ENCODE measurements at places on chromosomes 4 and X.
A peak's percentile ranks its signal among the peaks of the same experiment; 100 is the strongest.

DNA sequence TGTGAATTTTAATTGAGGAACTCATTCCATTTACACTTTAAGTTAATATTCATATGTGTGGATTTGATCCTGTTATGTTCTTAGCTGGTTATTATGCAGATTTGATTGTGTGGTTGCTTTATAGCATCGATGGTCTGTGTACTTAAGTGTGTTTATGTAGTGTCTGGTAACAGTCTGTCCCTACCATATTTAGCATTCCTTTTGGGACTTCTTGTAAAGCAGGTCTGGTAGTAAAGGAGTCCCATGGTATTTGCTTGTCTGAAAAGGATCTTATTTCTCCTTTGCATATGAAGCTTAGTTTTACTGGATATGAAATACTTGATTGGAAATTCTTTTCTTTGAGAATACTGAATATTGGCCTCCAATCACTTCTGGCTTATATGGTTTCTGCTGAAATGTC is 76.6 kb downstream of the KLF8 start:
- no peak for DNase-seq

DNA sequence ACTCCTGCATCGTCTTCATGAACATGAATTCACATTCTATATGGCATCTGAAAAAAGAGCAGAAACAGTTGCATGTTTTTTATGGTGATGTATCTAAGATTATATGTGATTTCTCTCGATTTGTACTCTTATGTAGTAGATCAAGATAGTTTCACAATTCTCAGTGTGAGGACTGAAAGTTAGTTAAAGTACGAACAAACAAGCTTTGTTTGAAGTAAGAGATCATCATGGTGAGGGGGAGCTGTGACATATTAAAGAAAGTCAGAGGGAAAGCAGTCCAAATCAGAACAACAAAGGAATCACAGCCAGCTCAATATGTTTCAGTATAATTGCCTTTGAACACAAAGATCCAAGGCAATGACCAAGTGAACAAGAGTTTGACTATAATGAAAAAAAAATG is 1140.6 kb downstream of the SH3BGRL start:
- DNase-seq: no peak

DNA sequence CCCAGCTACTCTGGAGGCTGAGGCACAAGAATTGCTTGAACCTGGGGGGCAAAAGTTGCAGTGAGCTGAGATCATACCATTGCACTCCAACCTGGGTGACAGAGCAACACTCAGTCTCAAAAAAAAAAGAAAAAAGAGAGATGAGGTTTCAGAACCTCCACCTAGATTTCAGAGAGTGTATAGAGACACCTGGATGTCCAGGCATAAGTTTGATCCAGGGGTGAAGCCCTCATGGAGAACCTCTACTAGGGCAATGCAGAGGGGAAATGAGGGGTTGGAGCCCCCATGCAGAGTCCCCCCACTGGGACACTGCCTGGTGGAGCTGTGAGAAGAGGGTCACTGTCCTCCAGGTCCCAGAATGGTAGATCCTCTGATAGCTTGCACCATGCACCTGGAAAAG is 92.8 kb upstream of the HSD17B10 start:
- DNase-seq: no peak

DNA sequence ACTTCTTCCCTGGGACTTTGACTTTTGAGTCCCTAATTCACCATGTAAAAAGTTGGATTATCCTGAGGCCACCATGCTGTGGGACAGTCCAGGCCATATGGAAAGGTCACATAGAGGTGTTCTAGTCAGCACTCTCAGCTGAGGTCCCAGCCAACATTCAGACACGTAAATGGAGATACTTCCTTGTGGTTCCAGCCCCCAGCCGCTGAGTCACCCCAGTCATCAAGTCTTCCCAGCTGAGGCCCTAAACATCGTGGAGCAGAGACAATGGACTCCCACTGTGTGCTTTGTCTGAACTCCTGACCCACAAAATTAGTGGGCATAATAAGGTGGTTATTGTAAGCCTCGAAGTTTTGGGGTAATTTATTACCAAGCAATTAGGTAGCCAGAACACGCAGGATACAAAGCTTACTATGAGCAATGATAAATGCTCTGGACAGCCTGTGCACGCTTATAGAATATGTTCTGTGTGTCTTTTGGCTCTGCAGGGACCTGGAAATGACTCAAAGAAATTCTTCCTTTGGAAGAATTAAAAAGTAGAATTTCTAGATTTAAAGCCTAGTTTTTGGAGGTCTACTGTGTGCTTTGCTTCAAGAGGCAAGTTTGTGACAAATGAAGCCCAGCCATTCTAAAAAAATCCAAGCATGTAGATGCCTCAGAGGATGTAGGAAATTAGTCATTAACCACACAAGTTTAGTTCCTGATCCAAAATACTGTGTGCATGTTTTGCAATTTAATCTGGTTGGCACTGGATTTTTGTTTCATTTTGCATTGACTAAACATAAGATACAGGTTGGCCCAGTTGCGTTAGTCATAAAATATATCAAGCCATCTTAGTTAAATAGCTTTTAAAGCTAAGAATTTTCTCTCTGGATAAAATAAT is 33.2 kb upstream of the SLC9A7 start:
- peak; percentile 89 for DNase-seq

- peak; percentile 69 for DNase-seq
Measured at GRCh38 chr4:140743194-140743931, 12.8 kb downstream of the TBC1D9 start.

- no peak for DNase-seq
Measured at GRCh38 chr4:2274320-2275043, 12.6 kb upstream of the MXD4 start.

DNA sequence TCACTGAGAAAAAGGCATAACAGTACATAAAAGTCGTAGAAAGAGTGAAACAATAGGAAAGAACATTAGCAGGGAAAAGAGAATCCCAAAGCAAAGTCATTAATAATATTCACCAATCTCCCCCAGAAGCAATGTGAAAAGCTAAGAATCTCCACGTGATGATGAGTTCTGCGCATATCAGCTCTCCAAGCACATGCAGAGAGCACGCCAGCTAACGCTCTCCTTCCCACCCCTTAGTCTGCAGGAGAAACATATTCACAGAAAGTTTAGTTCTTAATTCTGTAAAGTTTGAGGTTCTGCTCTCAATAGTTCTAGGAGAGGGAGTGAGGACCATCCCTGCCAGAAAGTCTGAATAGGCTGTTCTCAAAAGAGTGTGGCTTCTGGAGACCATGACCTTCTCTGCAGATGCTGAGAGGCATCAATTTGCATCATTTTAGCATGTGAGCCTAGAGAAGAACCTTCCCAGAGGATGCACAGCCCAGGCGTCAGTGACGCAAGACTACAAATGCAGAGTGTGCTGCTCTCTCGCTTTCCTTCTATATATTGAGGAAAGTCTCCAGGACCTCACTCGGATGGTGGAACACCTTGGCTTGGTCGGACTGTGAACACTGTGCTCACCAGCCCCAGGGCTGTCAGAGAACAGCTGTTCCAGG is 51.3 kb upstream of the AFAP1 start:
- DNase-seq: no peak

- no peak for DNase-seq
Measured at GRCh38 chr4:169175476-169175875, 95.3 kb downstream of the SH3RF1 start.

DNA sequence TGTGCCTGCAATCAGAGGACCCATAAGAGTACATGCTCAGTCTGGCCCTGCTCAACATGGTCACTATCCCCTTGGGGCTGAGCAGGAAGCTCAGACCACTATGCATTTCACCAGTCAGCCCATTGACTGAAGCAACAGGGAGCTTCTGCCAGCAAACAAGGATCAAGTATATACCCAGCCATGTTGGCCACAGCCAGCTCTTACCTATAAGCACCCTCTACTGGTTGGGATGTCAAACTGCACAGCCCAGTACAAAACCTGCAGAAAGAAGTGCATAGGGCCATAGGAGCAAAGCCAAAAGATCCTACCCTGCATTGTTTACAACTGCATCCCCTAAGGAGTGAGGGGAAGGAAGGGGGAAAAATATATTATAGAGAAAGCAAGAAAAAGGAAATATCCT is 214.4 kb upstream of the CPEB2 start:
- DNase-seq: peak; percentile 25

- DNase-seq: no peak
Measured at GRCh38 chrX:68978255-68978654, 149.4 kb downstream of the EFNB1 start.

DNA sequence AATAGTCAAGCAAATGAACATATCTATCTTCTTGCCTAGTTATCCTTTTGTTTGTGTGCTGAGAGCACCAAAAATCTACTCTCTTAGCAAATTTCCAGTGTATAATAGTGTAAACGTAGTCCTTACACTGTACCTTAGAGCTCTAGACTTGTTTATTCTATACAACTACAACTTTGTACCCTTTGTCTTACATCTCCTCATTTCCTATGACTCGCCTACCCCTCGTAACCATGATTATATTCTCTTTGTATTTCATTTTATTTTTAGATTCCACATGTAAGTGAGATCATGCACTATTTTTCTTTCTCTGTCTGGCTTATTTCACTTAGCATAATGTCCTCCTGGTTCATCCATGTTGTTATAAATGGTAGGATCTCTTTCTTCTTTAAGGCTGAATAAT is 37.6 kb downstream of the MAGEB5 start:
- no peak for DNase-seq

- no peak for DNase-seq
Measured at GRCh38 chr4:7121174-7121573, 53.3 kb upstream of the GRPEL1 start.

DNA sequence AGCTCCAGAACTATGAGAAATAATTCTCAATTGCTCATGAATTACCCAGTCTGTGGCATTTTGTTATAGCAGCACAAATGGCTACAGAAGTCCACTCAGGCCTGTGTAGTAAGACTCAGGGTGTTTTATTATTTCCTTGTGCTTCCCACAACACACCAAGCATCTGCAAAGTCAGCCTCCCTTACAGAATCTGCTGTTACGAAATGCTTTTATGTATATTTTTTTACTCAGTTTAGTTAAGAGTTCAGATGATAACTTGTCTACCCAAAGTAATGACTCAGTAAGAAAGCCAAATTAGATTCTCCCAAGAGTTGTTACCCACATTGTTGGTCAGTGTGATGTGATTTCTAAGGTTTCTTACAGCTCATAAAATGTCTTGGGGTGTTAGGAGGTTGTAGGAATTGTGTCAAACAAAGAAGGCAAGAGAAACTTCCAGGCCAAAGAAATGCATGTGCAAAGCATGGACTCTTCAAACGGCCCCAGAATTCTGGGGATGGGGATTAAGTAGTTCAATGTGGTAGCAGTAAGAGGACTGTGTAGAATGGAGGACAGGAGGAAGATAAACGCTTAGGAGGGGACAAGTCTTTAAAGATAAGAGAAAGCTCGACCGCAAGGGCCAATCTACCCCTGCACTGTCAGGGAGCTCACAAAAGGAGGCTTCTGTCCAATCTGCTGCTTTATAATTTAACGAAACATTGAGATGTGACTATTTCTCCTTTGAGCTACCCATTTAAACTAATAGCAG is 35.4 kb upstream of the TMEM184C start:
- no peak for DNase-seq

Measured in inflammatory macrophage treated with lipopolysaccharide for 4 hours (primary cell).